ENCODE measurements at places on chromosomes 4 and X. TPM values are rescaled to one million over a fixed set of nuclear protein-coding genes. Genes with fewer than 3 reads are reported as not detected.

DNA sequence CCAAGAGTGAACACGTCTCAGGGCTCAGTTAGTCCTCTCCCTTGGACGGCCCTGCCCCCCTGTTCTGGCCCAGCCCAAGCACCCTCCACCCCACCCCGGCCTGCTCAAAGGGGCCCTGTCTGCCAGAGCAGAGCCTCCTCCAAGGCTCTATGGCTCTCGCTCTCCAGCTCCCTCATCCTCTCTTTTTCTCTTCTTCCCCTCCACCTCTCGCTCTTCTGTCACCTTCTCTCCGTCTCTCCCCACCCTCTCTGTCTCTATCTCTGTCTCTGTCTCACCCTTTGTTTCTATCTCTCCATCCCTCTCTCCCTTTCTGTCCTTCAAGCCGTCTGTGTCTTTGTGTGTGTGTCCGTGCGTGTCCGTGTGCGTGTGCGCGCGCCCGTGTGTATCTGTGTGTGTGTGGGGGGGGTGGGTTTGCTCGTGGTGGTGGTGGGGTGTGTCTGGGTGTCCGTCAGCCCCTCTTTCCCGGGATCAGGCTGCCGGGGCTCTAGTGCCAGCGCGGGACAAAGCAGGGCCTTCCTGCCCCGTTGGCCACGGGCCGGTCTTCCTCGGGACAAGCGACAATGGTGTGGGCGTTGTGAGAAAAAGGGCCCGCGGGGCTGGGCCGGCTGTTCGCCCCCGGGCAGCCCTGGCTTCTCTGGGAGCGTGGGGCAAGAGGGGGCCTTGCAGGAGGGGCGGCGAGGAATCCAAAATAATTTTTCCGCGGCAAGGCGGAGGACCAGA, 8.7 kb downstream of the FRG2 start:
- no peak for DNase-seq

Gene ITIH6
- not detected for total RNA-seq

- no peak for DNase-seq
Observed at GRCh38 chrX:47590984-47591383, 8.7 kb downstream of the TIMP1 start.

Gene TRIM75
- total RNA-seq, result not detected

GRCh38 chrX:132612821-132613564, 124.2 kb upstream of the MBNL3 start:
- DNase-seq, result peak; percentile 44

Gene TMEM156
- total RNA-seq, result not detected

Gene HMGN5
- total RNA-seq, result 13.0 TPM

DNA sequence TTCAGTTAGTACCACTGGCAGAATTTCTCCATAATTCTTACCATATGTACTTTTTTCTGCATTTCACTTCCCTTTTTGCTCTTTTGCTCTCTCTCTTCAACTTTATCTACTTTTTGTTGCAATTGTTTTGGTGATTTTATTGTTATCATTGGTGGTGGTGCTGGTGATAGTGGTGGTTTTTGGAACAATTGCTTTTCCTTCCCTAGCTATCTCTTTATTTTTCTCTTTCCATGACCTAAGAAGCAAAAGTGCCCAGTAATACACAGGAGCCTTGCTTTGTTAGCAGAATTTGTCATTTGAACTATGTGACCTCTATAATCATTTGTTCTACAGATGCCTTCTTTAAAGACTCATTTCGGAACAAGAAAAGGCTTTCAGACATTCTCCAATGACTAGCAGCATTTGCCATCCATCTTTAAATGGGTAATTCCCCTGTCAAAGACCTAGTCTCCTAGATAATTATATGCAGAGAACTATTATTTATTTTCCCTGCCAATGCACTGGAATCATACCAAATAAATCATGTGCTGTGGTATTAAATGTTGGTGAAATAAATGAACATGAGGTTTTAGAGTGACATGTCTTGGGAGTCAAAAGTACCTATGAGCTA, 154.5 kb downstream of the GASK1B start:
- no peak for DNase-seq

- DNase-seq, result no peak
Observed at GRCh38 chr4:125244848-125245450, 69.8 kb upstream of the FAT4 start.

Gene NDST3
- total RNA-seq, result 0.70 TPM

Gene TXLNG
- total RNA-seq, result 87.8 TPM

Gene ZNF157
- 0.81 TPM for total RNA-seq

Gene PRPS1
- total RNA-seq, result 91.3 TPM

DNA sequence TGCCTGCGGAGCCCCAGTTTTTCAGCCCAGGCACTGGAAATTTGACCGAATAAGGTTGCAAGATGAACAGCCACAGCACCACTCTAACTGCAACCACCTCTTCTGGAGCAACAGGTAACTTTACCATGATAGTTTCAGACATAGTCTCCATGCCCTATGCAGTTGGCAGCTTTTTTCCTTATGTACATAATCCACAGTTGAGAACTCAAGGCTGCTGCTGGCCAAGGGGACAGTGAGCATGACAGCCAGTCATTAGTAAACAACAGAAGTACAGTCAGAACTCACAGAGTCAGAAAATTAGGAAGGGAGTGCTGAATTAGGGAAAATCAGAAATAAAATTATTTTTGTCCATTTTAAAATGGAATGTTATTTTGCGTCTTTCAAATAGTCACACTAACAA, 192.7 kb upstream of the NHS start:
- no peak for DNase-seq

GRCh38 chr4:138561906-138562305, 319.8 kb upstream of the SLC7A11 start:
- DNase-seq, result no peak

GRCh38 chrX:72021975-72022374, 109.7 kb downstream of the RTL5 start:
- peak; percentile 42 for DNase-seq

Gene ATP6AP1
- 45.6 TPM for total RNA-seq

DNA sequence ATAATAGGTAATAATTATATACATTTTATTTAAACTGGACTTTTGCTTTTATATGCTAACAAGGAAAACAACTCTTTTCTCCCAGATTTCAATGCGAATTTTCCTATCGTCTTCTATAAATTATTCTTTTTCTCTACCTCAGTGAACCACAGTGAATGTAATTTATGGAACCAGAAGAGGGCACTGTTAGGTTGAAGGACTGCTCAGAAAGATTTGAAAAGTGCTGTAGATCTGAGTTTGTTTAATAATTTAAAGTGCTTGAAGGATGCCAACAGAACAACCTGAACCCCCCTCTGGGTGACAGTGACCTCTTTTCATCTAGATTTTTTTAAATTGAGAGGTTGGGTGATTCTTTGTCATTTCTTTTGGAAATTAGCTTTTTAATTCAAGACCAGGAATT, 54.9 kb downstream of the PHOX2B start:
- no peak for DNase-seq

DNA sequence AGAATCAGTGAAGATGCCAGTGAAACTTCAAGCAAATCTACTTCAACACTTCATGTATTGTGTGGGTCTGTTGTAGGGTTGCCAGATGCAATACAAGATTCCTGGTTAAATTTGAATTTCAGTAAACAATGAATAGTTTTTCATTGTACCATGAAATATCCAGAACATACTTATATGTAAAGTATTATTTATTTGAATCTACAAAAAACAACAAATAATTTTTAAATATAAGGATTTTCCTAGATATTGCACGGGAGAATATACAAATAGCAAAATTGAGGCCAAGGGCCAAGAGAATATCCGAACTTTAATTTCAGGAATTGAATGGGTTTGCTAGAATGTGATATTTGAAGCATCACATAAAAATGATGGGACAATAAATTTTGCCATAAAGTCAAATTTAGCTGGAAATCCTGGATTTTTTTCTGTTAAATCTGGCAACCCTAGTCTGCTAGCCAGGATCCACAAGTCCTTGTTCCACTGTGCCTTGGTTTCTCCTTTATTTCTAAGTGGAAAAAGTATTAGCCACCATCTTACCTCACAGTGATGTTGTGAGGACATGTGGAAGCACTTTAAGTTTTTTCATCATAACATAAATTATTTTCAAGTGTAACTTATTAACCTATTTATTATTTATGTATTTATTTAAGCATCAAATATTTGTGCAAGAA, 2.3 kb downstream of the CXCL8 start:
- no peak for DNase-seq

DNA sequence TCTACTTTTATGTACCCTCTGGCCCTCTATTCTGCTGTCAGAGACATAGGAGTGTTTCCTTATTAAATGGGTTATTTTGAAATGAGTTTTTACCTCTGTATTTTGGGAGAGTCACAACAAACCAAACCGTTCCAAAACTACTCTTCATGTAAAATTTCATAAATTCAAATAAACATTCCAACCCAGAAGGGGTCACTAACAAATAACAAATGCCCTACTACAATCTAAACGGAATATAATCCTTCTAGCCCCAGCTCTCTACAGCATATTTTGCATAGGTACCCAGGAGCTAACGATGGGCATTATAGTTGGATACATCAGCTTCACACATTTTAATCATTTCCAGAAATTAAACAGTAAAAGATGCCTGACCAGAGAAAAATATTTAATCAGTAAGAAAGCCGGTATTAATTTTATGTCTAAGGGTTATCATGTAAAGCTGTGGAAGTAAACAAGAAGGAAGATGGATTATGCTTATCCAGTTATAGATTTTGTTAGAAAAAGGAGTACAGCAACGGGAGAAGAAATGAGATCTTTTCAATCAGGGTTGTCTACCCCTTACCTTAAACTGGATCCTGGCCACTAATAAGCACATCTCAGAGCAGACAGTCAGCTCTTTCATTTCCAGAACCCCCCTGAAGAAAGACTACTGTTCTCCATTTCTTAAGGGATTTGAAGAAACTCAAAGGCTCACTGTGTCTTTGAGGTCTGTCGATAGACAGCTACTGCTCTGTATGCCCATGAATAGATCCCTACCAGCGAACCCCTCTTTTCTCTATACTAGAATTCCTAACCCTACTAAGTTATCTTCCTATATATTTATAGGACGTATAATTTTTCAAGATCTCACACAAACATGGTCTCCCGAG, 1.2 kb downstream of the UGDH start:
- no peak for DNase-seq

Measured in H9 (cell line).